CD4-positive, alpha-beta T cell treated with Interleukin-12 subunit alpha and Interleukin-12 subunit beta, for 1 hour (primary cell): ENCODE measurements at places on chromosomes 12 and 14.

DNA sequence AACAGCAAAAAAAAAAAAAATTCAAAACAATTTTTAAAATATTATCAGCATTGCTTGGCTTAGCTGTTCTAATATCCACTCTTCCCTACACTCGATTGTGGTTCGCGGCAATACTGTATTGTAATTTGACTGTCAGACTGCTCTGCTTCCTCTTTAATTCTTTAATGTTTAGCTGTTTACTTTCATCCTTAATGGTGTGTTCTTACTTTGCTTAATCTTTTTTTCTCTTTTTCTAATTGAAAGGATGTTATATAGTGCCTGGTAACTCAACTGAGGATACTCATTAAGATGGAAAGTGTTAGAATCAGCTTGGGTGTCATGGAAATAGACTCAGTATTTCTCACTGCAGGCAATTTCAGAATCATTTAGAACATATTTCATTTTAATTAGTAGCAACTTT, 2.0 kb downstream of the ANO4 start:
- no peak for DNase-seq

DNA sequence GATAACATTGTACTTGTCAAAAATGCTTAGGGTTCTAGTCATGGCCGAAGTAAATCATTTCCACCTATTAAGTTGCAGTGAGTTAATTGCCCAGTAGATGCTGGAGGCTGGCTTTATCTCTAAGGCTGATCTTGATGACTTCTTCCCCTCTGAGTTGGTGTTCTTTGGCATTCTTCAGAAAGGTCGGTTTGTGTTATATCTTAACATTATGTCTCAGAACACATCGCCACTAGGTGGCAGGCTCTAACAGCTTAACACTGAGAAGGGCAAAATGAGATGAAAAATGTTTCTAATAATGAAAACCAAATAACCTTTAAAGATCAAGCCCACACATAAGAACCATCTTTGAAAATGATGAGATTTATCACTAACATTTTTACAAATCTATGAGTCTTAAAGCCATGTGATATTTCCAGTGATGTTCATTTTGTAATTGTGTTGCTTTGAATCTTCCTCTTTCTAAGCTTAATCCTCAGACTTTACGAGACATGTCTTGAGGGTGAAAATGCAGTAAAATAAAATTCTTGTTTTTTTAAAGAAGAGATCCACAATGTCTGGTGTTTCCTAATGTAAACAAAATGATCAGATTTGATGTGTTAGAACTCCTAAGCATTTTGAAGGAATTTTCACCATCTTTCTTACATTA, 28.6 kb downstream of the SUDS3 start:
- peak; percentile 49 for DNase-seq

- DNase-seq = no peak
Measured at GRCh38 chr12:30700216-30700900, 4.7 kb upstream of the IPO8 start.

DNA sequence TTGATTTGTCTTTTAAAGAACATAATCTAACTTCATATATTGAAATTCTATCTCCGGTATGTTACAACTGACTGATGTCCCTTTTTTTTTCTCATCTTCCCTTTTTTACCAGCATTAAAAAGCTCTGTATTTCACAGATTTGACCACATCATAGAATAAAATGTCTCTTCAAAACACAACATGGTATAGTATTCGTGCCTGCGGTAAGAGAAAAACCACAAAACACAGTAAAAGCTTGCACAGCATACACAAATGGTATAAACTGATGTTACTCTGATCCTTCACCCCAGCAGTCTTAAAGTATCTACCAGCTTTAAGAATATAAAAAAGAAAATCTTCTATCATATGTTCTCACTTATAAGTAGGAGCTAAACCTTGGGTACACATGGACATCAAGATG, 83.4 kb downstream of the HECTD1 start:
- peak; percentile 63 for DNase-seq

DNA sequence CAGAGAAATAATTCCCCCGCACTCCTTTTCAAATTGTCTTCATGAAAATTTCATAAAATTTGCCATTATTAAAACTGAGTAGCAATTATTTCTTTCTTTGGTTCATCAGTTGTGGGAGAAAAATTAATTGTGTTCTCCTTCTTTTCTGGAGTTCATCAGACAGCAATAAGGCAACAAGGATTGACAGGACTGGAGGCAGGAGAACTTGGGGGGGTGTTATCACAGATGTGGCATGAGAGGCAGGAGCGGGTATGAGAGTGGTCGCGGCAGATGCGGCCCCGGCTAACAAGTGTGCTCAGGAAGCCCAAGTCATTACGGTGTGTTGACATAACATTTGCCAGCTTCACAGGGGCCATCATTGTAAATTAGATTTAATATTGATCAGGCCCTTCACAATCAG, 306.6 kb upstream of the TMPO start:
- DNase-seq = no peak

GRCh38 chr12:52148464-52149181, 43.2 kb downstream of the KRT80 start:
- DNase-seq = no peak

DNA sequence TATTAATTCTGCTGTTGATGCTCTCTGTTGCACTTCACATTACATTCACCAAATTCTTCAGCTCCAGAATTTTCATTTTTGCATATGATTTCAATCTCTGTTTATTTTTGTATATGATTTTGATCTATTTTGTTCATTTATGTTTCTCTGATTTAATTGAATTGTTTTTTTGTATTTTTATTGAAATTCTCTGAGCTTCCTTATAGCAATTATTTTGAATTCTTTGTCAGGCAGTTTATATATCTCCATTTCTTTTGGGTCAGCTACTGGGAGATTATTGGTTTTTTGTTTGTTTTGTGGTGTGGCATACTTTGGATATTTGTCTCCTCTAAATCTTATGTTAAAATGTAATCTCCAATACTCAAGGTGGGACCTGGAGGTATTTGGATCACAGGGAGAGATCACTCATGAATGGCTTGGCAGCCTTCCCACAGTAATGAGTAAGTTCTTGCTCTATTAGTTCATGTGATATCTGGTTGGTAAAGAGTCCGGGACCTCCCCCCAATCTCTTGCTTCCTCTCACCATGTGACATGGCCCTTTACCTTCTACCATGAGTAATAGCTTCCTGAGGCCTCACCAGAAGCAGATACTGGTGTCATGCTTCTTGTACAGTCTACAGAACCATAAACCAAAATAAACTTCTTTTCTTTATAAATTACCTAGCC, 8.7 kb upstream of the TCL1A start:
- no peak for DNase-seq

DNA sequence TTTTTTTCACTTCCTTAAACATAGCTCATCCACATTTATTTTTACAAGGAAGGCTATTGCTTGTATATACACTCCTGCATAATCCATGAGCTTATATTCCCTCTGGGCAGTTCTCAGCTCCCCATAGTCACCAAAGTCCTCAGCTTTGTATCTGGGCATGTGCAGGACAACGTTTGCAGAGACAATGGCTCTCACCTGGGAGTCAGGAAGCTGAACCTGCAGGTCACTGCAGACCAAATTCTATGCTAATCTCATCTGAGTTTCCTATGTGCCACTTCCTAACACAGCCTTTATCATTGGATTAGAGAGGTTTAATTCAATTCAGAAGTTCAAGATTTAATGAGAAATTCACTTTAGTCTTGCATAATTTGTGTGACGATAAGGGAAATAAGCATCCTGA, 131.5 kb downstream of the KCNK10 start:
- no peak for DNase-seq

- DNase-seq = peak; percentile 87
Measured at GRCh38 chr14:68685419-68686204, 107.3 kb downstream of the ZFP36L1 start.

DNA sequence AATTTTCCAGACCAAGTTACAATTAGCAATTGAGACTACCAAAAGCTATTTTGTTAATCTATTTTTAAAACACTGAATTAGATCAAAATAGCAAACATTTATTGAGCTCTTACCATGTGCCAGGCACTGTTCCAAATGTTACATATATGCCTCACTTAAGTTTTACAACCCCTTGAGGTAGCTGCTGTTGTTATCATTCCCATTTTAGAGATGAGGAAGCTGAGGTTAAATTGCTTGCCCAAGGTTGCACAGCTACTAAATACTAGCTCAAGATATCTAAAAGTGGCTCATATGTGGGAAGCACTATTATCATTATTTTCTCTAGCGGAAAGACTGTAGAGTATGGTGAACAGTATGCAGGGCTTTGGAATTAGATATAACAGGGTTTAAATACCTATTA, 19.5 kb upstream of the NAP1L1 start:
- DNase-seq = no peak

DNA sequence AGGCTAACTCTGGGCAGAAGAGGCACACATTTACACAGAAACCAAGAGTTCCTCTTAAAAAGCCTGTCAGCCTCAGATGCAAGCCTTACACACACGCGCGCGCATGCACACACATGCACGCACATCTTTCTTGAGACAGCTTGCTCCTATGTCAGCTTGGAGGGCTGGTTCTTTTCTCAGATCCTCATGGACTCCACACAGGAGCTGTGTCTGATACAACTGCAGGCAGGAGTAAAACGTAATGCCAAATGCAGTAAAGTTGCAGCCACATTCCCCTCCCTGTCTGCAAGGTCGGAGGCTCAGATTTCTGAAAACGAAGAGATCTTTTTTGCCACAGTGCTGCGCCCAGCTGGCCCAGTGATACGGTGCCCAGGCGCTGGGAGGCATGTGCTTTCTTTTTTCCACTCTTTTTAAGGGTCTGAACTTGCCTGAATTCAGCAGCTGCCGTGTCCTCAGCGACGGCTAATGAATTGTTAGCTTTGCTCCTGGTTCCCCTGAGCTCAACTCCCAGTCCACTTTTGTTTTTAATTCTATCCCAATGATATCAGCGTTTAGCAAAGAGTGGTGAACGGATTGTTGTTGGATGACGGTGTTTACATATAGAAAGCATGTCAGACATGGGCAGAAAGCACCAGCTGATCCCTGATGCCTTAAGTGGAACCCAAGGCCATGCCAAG, 72.9 kb upstream of the FOXN3 start:
- DNase-seq = no peak

DNA sequence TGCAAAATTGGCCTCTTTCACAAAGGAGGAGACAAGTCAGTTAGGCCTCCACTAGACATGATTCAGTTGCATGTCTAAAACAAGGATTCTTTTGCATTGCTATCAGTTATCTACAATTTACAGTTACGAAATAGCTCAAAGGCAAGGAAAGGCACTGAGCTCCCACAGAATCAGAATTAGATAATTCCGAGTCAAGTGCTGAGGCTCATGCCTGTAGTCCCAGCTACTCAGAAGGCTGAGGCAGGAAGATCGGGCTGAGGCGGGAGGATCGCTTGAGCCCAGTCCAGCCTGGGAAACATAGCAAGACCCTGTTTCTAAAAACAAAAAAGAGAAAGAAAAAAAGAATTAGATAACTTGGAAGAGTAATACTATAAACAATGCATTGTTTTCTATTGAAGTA, 12.3 kb upstream of the RTRAF start:
- DNase-seq = no peak

DNA sequence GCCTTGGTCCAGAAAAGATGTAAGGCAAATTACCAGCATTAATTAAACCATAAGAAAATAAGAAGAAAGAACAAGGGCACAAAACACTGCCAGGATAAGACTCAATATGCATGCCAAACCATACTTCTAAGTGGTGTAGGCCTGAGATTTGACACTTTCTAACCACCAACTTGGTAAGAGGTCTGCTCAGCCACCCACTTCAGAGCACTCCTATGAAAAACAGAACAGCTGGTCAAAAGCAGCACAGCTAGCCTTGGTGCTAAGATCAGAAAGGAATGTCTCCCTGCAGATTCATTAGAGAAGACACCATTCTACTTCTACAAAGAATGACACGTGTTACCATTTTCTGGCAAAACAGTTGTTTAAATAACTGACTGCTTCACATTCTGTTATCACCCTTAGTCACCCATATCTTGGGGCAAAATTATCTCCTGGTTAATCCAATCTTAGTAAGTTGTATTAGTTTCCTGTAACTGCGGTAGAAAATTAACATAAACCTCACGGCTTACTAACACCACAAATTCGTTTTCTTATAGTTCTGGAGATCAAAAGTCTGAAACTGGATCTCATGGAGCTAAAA, 13.2 kb downstream of the RPS6KA5 start:
- DNase-seq = peak; percentile 27

- no peak for DNase-seq
Measured at GRCh38 chr14:84272290-84272721, 1257.6 kb upstream of the FLRT2 start.

GRCh38 chr14:21868442-21869046, 194.9 kb upstream of the OR4E1 start:
- DNase-seq = peak; percentile 81

GRCh38 chr14:90093942-90094595, 32.3 kb downstream of the KCNK13 start:
- DNase-seq = no peak

GRCh38 chr12:121750507-121750955, 38.0 kb downstream of the TMEM120B start:
- DNase-seq = peak; percentile 53

DNA sequence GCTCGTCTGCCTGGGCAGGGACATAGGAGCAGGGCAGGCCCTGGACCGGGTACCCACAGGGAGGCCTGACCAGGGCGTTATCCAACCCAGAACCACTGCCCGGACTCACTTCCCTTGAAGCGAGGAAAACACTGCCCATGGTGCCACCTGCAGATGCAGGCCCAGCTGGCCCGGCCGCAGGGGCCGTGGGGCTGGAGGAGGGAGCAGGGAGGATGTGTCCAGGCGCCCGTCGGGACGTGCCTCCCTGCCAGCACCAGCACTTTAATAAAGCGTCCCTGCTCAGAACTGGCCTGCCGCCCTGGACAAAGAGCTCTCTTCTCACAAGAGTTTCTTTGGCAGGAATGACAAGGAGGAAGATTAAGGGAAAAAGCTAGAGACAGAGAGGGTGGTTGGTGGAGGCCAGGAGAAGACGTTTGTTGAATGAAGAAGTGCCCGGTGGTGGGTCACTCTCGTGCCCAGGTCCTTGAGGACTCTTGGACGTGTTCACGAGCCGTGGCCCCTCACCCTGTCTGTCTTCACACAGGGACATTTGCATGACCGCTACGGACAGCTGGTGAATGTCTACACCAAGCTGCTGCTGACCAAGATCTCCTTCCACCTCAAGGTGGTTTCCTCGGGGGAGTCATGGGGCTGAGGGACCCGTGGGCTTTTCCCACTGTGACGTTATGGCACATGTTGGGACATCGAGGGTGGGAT, 14.2 kb downstream of the HIP1R start:
- DNase-seq = no peak

GRCh38 chr12:91478500-91478899, 295.9 kb upstream of the DCN start:
- no peak for DNase-seq

DNA sequence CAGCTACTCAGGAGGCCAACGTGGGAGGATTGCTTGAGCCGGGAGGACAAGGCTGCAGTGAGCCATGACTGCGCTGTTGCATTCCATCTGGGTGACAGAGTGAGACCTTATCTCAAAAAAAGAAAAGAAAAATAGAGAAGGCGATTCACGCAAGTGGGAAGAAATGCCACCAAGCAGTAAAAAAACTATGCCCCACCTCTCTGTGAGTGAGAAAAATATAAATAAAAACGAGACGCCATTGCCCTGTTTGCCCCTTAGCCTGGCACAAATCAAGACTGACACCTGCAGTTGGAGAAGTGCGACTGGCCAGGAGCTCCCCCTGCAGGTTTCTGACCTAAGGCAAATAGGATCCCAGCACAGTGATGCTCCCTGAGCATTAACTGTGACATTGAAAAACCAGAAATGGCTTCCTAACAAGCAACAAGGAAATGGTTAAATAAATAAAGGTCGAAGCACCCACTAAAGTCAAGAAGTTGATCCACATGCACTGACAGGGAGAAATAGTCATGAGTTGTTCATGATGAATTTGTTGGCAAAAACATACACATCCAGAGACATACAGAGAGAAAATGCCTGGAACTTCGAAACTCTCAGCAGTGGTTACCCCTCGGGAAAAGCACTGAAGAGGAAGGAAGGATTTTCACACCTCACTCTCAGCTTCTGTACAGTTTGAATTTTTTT, 21.1 kb downstream of the GSC start:
- DNase-seq = no peak
